T47D (cell line): ENCODE measurements at places on chromosomes 4 and X.

DNA sequence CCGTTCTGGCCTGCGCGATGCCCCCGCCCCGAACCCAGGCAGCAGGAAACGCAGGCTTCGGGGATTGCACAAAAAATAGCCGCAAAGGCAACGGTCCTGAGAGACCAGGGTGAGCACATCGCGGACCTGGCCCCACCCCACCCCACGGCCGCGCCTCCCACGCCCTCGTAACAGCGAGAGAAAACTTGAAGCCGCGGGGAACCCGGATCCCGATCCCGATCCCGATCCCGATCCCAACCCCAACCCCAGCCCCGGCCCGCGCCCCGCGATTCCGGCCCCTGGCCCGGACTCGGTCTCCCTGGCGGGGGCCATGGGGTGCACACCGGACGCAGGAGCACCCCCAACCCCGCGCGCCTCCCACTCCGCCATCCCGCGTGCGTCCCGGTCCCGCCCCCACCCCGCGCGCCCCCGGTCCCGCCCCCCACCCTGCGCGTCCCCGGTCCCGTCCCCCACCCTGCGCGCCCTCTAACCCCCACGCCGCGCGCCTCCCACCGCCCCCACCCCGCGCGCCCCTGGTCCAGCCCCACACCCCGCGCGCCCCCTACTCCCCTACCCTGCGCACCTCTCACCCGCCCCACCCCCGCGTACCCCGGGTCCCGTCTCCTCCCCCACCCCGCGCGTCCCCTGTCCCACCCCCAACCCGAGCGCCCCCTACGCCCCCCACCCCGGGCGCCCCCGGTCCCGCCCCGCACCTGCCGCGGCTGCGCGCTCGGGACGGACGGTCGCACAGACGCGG is 29.0 kb downstream of the NOP14 start:
- peak; percentile 60 for DNase-seq

DNA sequence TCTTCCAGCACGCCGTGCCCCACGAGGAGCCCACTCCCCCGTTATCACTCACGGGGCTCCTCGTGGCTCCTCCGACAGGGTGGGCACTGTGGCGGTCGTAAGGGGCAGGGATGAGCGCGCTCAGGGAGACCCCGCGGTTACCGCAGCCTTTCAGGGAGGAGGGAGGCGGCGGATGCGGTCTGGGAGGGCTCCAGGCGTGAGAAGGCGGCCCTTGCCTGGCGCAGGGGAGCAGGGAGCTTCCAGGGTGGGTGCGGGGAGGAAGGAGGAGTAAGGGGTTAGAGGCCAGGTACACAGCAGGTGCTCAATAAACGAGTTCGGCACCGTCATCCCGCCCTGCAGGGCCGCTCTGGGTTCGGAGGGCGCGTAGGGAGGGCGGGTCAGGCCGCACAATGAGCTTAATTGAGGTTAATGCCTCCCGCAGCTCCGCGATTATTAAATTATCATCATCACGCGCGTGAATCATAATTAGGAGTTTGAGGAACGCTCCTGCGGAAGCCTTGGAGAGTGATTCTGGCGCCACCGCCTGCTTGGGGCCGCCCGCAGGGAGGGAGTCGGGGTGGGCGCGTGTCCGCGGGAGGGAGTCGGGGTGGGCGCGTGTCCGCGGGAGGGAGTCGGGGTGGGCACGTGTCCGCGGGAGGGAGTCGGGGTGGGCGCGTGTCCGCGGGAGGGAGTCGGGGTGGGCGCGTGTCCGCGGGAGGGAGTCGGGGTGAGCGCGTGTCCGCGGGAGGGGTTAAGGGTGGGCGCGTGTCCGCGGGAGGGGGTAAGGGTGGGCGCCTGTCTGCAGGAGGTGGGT is 7.6 kb upstream of the NKX1-1 start:
- peak; percentile 7 for DNase-seq

DNA sequence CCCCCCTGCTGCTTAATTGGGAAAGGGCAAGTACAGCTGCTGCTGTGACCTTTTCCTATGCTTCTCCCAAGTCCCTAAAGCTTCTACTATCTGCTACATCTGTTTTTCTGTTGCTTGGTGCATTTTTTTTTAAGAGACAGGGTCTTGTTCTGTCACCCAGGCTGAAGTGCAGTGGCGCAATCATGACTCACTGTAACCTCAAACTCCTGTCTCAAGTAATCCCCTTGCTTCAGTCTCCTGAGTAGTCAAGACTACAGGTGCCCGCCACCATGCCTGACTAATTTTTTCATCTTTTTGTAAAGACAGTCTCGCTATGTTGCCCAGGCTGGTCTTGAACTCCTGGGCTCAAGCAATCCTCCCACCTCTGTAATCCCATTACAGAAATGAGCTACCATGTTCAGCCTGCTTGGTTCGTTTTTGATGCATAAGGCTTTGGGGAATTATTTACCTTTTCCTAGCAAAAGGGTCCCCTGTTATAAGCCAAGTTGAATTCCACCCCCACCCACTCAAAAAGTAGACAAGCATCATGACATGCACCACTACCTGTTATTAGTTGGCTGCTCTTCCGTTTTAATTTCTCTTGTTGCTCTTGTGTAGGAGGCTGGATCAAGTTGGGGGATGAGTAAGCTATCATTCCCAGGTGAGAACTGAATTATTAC is 39.6 kb downstream of the DGKK start:
- no peak for DNase-seq

DNA sequence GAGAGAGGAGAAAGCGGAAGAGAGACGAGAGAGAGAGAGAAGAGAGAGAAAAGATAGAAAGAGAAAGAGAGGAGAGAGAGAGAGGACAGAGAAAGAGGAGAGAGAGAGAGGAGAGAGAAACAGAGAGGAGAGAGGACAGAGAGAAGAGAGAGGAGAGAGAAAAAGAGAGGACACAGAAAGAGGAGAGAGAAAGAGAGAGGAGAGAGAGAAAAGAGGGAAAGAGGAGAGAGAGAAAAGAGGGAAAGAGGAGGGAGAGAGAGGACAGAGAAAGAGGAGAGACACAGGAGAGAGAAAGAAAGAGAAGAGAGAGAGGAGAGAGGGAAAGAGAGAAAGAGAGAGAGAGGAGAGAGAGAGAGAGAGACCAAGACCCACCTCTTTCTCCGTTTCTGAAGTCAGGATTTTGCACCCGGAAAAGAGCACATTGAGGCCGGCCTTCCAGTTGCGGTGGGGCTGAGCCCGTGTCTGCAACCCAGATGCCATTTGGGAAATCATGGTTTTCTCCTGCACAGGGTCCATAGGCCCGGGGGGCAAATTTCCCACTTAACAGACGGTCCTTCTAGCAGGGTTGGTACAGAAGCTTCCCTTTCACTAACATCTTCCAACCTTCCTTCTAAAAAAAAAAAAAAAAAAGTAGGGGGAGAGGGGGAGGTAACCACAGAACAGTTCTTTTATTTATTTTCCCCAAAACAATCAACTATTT is 60.9 kb downstream of the CRLF2 start:
- DNase-seq, result no peak

DNA sequence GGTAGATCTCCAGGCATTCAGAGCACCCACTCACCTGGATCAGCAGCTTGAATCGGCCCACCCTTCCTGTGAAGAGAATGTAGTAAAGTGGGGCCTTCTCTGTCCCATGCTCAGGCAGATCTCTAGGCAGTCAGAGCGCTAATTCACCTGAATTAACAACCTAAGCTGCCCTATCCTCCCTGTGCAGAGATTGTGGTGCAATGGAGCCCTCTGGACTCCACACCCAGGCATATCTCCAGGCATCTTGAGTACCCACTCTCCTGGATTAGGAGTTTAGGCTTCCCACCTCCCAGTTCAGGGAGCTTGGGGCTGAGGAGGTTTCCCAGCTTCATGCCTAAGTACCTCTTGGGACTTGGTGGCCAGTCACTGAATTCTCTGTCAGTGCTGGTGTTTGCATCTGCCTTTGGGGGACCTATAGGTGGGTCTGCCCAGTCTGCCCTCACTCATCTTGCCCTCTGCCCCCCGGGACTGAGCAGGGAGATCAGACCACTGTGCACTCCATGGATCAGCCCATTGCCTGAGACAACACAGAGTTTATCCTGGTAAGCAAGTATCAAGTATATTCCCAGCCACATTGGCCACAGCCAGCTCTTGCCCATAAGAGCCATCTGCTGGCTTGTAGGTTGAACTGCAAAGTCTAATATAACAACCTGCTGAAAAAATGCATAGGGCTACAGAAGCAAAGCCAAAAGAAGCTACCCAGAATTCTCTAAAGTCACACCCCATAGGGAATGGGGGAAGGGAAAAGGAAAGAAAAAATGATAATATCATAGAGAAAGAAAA is 372.9 kb downstream of the KLHL13 start:
- DNase-seq, result peak; percentile 40

DNA sequence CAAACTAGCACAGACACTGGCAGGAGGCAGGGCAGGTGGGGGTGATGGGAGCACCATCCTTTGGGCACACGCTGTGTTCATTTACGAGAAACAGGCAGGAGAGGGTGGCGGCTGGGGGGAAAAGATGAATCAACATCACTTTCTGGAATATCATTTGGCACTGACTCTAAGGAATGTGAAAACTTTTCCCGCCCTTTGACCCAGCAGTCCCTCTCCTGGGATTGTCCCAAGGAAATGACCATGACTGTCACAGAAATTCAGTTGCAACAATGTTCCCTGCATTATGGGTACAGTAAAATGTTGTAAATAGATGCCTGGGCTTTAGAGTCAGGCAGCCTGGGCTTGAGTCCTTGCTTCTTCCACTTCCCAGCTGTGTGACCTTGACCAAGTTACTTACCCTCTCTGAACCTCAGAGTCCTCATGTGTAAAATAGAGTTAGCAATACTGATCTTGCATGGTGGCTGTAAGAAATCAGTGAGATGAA is 58.6 kb downstream of the ABLIM2 start:
- no peak for DNase-seq
